ENCODE measurements at places on chromosomes 4 and X. TPM values are rescaled to one million over a fixed set of nuclear protein-coding genes. Genes with fewer than 3 reads are reported as not detected.

The SCML2 gene
- 1.6 TPM for polyA plus RNA-seq

The GASK1B gene
- 10.7 TPM for polyA plus RNA-seq

The TRO gene
- polyA plus RNA-seq, result 2.1 TPM

The MCUB gene
- 3.5 TPM for polyA plus RNA-seq

The NEIL3 gene
- polyA plus RNA-seq, result not detected

The ZFP92 gene
- polyA plus RNA-seq, result 0.27 TPM

The RPS3A gene
- polyA plus RNA-seq, result 2,060 TPM

The NOX1 gene
- not detected for polyA plus RNA-seq
